ENCODE measurements at places on chromosomes 2 and 18.

DNA sequence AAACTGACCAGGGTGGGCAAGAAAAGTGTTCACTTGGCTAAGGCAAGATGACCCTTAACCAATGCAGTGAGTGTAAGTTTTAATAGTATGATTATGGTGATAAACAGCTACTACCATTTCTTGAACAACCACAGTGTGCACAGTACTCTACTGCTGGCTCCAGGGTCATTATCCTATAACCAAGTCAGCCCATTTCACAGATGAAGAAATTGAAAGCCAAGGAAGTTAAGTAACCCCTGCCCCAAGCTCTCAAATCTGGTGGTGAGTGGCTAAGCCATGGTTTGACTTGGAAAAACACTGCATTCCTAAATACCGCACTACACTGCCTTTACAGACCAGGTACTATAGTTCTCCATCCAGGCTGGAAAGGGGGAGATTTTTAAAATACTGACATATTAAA, 5.7 kb downstream of the ZNF385B start:
- H3K36me3 ChIP-seq: no peaks in the 10 kb centered on the region
- no peak for DNase-seq
- no peak overlapping the region for H3K4me3 ChIP-seq
- no peaks in the 10 kb centered on the region for H3K4me1 ChIP-seq

- DNase-seq: no peak
- H3K36me3 ChIP-seq: peaks cover 8% of the 10 kb centered on the region
- no peak overlapping the region for H3K27ac ChIP-seq
- H3K4me1 ChIP-seq: peaks cover 20% of the 10 kb centered on the region
- no peaks in the 10 kb centered on the region for H3K27me3 ChIP-seq
Observed at GRCh38 chr2:240581811-240582210, 4.7 kb upstream of the CAPN10 start.

DNA sequence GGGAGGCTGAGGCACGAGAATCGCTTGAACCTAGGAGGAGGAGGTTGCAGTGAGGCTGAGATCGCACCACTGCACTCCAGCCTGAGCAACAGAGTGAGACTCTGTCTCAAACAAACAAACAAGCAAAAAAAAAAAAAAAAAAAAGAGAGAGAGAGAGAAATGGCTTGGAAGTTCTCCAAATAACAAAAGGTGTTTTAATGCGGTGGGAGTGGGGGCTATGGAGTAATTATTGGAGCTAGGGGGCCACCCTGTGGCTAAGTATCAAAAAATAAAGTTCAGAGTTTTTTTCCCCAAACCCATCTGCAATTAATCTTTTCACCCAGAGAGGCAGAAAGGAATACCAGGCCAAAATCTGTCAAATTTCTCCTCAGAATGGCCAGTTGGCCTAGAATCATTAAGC, 23.0 kb upstream of the CEP68 start:
- H3K27me3 ChIP-seq: no peaks in the 10 kb centered on the region
- H3K36me3 ChIP-seq: no peaks in the 10 kb centered on the region
- no peak overlapping the region for H3K4me3 ChIP-seq

- H3K27ac ChIP-seq: 0 out of 2 replicates have a peak overlapping the region, but pooled peaks have one; percentile 87
- no peak for DNase-seq
- H3K4me1 ChIP-seq: peaks cover 21% of the 10 kb centered on the region
Observed at GRCh38 chr2:235052514-235053354, 100.9 kb downstream of the SH3BP4 start.

GRCh38 chr2:113842919-113843736, 46.8 kb upstream of the ACTR3 start:
- H3K36me3 ChIP-seq: no peaks in the 10 kb centered on the region
- no peaks in the 10 kb centered on the region for H3K27me3 ChIP-seq
- no peaks in the 10 kb centered on the region for H3K4me1 ChIP-seq
- DNase-seq: no peak
- no peak overlapping the region for H3K27ac ChIP-seq

- H3K27ac ChIP-seq: no peak overlapping the region
- peaks cover 18% of the 10 kb centered on the region for H3K4me1 ChIP-seq
- no peaks in the 10 kb centered on the region for H3K36me3 ChIP-seq
Observed at GRCh38 chr2:231617059-231617926, 24.6 kb downstream of the TEX44 start.

- peaks cover 2% of the 10 kb centered on the region for H3K4me1 ChIP-seq
- no peak overlapping the region for H3K4me3 ChIP-seq
- no peak overlapping the region for H3K27ac ChIP-seq
- peak; percentile 14 for DNase-seq
Observed at GRCh38 chr2:119820275-119820674, 60.6 kb downstream of the PTPN4 start.

DNA sequence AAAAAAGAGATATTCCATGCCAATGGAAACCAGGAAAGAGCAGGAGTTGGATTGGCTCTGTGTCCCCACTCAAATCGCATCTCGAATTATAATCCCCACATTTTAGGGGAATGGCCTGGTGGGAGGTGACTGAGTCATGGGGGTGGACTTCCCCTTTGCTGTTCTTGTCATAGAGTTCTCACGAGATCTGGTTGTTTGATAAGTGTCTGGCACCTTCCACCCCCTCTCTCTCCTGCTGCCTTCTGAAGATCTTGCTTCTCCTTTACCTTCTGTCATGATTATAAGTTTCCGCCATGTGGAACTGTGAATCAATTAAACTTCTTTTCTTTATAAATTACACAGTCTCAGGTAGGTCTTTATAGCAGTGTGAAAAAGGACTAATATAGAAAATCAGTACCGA, 355.6 kb downstream of the NBAS start:
- DNase-seq: no peak
- no peaks in the 10 kb centered on the region for H3K36me3 ChIP-seq
- H3K27me3 ChIP-seq: no peaks in the 10 kb centered on the region

GRCh38 chr2:168587307-168587706, 131.2 kb downstream of the CERS6 start:
- H3K4me1 ChIP-seq: peaks cover 12% of the 10 kb centered on the region
- DNase-seq: no peak
- no peaks in the 10 kb centered on the region for H3K27me3 ChIP-seq
- H3K4me3 ChIP-seq: no peak overlapping the region

DNA sequence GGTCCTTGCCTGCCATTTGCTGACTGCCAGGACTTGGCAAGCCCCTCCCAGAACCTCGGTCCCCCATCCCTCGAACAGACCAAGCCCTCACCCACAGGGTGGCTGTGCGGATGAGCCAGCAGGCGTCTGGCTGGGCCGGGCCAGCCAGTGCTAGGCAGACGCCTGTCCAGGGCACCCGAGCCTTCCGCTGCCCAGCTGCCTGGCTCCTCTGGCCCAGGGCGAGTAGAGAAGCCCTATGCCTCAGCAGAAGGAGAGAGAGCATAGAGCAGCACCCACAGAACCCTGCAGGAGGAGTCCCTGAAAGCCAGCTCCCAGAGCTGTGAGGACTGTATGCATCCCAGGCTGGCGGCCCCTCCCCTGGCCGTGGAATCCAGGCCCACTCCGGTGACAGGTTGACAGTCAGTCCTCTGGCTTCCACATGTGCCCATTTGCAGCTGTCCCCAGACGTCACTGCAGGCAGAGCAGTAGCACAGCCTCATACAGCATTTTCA, 62.1 kb upstream of the GLI2 start:
- H3K27me3 ChIP-seq: peaks cover 8% of the 10 kb centered on the region
- H3K4me3 ChIP-seq: no peak overlapping the region
- no peak overlapping the region for H3K27ac ChIP-seq
- H3K4me1 ChIP-seq: peaks cover 16% of the 10 kb centered on the region
- DNase-seq: peak; percentile 66

DNA sequence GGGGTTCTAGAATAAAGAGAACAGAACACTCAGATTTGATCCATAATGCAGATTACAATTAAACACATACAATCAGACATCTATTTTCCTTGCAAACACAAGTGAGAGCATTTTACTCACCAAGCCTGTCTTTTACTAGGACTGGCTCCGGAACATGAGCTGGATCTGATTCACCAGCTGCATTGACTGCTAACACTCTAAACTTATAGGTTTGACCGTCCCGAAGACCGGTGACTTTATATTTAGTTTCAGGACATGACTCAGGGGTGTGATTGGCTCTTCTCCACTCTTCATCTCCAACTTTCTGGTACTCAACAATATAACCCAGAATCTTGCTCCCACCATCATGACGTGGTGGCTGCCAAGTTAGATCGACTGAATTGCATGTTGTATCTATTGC, 112.4 kb downstream of the PLEKHA3 start:
- H3K27ac ChIP-seq: no peak overlapping the region
- H3K36me3 ChIP-seq: peaks cover 4% of the 10 kb centered on the region
- no peaks in the 10 kb centered on the region for H3K4me1 ChIP-seq
- no peak overlapping the region for H3K4me3 ChIP-seq
- no peaks in the 10 kb centered on the region for H3K27me3 ChIP-seq

DNA sequence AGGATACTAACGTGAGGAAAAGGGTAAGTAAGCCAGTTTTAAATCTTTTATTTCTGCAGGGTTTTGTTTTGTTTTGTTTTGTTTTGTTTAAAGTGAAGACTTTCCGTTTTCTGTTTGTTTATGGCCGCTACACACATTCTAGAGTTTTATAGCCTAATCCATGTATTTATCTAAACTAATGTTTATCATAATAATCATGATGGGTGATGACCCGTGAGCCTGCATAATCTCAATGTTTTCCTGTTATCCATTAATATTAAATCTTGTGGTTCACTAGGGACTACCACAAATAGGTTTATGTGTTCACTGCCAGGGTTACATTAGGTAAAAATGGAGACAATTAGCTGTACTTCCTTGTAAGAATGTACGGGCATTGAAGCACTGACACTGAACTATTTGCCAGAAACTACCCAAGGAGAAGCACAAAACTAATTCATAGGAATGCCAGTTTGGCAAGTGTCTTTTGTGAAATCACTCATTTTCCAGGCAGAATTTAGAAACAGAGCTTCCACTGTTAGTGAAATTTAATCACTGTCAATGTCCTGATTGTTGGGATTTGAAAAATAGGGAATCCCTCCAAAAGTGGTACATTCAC, 574.8 kb downstream of the LRP1B start:
- no peak for DNase-seq
- H3K27me3 ChIP-seq: no peaks in the 10 kb centered on the region
